ENCODE measurements at places on chromosomes 1 and 21. TPM values are rescaled to one million over a fixed set of nuclear protein-coding genes. Genes with fewer than 3 reads are reported as not detected.

DNA sequence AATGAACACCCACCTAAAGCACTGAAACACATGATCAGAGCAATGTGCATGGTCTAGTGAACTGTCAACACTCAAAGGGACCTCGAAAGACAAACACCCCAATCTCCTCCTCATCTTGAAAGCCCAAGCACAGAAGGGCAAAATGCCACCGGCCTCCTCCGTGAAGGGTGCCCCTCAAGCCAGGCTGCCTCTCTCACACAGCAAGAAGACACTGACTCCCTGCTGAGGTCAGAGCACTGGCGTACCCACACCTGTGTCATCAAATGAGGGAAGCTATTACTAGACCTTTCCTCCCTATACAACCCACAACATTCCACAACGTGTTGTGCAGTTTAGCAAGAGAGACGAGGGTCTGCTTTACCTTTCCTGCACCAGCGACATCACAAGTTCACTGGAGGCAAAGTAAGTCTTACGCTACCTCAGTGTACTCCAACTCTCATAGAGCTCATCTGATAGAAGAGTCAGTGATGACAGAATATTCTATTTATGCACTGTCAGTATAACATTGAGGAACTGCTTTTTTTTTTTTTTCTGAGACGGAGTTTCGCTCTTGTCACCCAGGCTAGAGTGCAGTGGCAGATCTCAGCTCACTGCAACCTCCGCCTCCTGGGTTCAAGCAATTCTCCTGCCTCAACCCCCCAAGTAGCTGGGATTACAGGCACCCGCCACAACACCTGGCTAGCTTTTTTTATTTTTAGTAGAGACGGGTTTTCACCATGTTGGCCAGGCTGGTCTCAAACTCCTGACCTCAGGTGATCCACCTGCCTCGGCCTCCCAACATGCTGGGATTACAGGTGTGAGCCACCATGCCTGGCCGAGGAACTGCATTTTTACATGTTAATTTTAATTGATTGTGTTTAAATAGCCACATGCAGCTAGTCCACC is 3.3 kb downstream of the SH3BP5L start:
- peak; percentile 13 for DNase-seq

GRCh38 chr1:202084791-202085681 is 37.7 kb upstream of the GPR37L1 start:
- DNase-seq, result no peak

DNA sequence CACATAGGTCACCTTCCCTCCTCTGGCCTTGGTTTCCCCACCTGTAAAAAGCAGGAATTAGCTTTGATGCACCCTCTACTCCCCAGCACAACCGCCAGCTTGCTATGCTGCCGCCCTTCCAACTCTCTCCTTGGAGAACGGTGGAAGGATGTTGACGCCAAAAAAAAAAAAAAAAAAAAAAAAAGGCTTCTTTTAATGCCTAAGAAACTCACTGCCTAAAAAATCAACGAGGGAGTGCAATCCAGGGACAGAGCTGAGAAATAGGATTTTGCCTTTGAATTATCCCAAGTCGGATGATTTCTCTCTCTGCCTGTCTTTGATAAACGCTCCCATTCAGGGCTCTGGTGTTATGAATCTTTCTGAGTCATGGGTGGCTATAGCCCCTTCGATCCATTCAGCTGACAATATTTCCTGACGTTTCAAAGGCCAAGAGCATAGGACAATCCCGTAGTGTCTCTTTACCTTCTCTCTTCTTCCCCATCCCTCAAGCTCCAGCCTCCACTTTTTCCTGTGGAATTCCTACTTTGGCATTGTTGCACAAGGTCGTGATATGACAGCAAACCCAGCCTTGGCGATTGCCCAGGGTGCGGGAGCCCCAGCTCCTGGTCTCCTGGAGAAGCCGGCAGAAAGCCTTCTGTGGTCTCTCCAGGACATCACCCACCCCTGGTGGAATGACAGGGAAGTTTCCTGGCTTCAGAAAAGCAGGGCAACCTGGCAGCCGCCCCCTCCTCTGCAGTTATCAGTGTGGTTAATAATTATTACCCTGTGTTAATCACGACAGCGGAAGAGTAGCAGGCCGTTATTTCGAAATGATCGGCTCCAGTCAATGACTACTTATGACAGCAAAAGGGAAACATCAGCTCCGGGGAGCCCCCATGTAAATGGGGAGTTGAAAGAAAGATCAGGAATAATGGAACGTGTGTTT is 8.0 kb upstream of the PLXNA2 start:
- no peak for DNase-seq

GRCh38 chr1:156805766-156806511 is 10.7 kb downstream of the SH2D2A start:
- no peak for DNase-seq

GRCh38 chr1:236058141-236058934 is 6.6 kb downstream of the NID1 start:
- no peak for DNase-seq

DNA sequence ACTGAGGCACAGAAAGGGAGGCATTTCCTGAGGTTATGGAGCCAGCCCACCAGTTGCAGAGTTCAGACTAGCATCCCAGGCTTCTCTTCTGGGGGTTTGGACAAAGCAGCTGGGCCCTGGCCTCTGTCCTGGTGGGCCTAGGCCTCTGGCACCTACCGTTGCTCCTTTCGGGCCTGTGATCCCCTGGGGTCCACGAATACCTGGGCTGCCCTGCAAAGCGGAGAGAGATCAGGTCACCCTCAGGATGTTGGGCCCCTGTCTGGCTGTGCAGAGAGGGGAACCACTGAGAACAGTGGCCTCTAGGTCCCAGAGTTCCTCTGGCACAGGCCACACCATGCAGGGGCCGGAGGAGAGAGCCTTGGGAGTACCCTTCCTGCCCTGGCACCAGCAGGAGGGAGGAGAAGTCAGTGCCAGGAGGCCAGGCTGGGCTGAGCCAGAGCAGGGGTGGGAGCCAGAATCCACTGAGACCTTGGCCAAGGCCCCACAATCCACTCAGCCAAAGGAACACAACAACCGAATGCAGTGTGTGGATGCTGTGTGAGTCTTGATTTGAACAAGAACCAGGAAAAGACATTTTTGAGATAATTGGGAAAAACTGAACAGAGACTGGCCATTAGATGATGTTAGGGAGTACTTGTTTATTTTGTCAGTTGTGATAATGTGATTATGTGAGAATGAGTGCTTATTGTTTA is 8.9 kb downstream of the COL9A2 start:
- DNase-seq, result no peak

DNA sequence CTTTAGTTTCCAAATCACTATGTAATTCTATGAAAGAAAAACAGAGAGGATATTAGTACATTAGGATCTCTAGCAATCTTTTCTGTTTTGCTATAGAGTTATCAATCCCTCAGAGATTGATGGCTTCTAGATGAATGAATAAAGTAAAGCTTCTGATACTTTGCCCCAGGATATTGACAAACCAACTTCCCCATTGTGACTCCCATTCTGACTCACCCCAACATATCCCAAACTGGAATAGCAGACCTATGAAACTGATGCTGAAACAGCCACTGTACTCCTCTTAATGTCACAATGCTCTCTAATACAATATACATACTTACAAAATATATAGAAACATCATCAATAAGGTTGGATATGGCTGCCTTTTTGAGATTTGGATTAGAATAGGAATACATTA is 442.1 kb upstream of the NR5A2 start:
- DNase-seq, result no peak

DNA sequence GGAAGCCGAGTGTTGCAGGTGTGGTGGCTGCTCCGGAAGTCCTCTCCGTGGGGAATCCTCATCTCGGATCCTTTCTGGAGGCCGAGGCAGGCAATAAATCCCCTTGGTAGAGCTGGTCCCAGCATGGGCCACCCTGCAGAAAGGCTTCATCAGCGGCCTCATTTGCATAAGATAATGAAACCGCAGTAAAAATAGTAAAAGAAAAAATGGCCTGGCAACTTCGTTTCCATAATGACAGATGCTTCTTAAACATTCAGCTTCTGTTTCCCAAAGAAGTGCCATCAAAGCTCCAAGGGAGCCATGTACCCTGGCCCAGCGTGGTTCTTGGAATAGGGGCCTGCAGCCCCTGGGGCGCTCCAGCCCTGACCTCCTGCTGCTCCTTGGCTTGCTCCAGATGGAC is 244.1 kb downstream of the GRIK3 start:
- DNase-seq, result no peak

- no peak for DNase-seq
Measured at GRCh38 chr1:8541961-8542521, 224.1 kb downstream of the SLC45A1 start.

GRCh38 chr1:108512239-108513043 is 47.5 kb upstream of the EEIG2 start:
- peak; percentile 37 for DNase-seq

DNA sequence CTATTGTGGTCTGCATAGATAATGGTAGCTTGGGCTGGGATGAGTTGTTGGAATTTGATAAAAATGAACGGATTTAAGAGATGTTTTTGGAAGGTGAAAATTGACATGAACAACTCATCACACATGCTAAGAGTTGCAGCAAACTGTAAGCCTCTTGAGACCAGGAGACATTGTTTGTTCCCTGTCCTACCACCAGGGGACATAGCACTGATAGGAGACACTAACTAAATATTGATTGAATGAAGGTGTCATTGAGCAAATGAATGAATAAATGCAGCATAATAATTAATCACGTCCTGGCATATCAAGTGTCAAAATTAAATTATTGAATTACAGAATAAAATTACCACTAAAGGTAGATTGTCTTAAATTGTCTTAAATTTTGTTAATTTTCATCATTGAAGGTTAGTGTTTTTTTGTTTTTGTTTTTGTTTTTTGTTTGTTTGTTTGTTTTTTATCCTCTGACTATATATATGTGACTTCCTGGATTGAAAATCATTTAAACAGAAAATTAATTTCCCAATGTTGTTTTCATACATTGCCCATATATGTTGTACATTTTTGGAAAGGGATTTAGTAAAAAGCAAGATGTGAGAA is 285.3 kb upstream of the C1orf105 start:
- peak; percentile 1 for DNase-seq

DNA sequence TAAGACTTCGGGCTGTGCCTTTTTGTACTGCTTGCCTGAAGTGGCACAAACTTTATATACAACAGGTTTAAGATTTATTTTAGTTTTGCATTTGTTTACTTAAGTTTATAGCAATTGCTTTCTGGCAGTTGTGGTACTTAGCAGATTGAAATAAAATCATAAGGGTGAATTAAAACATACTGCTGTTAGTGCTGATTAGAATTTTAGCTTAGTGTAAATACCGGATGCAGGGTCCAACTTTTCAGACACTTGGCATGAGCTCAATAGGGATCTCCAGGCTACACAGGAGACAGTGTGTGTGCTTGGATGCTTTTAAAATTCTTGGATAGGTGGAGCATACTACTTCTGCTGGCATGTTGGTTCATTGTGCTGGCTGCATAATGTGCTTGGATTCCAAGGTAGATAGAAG is 159.6 kb downstream of the NFIA start:
- no peak for DNase-seq

DNA sequence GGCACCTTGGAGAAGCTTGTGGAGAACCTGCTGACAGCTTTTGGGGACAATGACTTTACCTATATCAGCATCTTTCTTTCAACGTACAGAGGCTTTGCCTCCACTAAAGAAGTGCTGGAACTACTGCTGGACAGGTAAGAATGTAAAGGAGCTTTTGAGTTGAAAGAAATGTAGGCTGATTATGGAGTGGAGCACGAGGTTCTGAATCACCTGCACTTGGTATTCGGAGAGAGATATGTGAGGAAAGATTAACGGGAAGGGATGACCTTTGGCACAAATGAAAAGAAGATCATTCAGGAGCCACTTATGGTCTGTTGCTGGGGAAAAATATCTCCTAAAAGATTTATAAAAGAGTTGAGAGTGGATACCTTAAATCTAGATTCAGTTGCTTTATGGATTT is 42.7 kb downstream of the RGL1 start:
- no peak for DNase-seq

DNA sequence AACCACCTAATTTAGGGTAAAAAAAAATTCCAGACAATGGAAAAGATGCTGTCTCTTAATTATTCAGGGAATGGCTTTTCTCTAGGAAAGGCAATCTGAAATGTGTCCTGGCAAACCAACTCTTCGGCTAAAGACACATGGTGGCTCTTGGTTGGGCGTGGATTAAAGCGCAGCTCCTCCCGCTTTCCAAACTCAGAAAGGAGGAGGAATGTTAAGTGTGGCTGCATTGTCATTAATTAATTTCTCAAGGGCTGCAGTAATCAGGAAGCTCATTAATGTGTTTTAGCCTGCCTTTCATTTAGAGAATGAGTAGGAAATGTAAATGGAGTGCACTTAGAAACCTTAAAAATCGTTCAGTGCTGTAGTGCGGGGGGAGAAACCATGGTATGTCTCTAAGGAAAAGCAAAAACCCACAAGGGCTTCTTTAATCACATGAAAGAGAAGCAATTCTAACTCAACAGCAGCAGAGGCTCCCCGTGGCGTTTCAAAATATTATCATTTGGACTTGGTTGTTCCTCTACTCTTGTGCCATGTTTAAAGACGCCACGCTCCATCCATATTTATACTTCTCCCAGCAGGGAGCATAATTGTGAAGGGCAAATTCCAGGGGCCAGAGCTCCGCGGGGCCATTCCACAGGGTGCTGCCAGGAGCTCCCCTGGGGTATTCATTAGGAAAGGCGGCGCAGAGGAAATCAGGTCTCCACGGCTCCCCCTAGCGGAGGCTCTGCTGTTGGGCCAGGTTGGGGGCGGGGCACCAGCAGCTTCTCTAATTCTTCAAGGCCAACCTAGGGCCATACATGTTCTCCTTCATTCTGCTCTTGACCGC is 91.9 kb upstream of the SSX2IP start:
- peak; percentile 59 for DNase-seq

DNA sequence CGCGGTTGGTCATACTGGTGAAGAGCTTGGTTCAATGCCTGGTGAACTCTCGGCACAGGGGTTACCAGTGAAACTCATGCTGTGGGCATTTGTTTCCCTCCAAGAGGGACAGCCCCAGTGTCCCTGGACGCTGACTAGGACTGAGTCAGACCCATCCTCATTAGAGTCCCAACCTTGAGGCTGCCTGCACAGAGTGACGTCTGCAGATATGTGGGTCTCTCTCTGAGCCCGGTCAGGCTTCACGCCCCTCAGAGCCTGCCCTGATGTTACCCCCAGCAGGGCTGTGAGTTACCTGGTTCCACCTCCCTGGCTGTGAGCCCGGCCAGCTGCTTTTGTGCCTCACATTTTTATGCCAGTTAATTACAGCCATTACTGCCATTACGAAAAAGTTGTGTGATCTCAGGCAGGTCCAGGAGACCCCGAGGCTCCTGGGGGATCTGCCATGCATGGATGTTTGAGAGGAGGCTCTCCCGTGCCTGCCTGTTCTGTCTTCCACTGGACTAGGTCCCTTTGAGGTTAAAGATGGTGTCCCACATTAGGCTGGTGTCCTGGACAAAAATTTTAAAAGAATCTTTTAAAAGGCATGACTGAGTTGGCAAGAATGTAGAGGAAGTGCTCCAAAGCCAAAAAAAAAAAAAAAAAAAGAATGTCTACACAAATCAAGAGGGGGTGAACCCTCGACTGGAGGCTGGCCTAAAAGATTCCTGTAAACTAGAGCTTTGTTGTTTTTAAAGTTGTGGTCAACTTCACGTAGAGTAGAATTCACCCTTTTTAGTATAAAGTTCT is 36.6 kb upstream of the PADI1 start:
- DNase-seq, result no peak

ITLN2 gene
- not detected for polyA plus RNA-seq

NTMT2 gene
- polyA plus RNA-seq, result not detected

SIK1 gene
- 0.62 TPM for polyA plus RNA-seq

All from CD8-positive, alpha-beta memory T cell (primary cell).